Inflammatory macrophage treated with lipopolysaccharide for 1 hour (primary cell): ENCODE measurements at places on chromosomes 6 and 20.

DNA sequence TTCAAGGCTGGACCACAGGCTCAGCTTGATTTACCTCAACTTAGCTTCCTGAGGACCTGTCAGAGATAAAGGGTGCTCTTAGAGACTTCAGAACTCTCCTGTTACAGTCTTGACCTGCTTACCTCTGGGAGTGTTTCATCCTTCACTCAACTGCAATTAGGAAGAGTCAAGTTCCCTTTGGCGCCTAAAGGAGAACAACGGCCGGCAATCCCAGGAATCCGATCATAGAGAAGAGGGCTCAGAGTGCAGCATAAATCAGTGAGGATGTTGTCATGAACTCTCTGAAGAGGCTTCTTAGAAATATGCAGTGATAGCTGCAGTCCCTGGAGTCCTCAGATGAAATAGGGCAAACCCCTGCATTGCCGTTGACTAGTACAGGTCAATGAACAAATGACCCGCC lies 36.4 kb downstream of the LYRM2 start:
- DNase-seq, result no peak

- DNase-seq, result no peak
Measured at GRCh38 chr6:48073976-48074767, 36.8 kb downstream of the PTCHD4 start.

DNA sequence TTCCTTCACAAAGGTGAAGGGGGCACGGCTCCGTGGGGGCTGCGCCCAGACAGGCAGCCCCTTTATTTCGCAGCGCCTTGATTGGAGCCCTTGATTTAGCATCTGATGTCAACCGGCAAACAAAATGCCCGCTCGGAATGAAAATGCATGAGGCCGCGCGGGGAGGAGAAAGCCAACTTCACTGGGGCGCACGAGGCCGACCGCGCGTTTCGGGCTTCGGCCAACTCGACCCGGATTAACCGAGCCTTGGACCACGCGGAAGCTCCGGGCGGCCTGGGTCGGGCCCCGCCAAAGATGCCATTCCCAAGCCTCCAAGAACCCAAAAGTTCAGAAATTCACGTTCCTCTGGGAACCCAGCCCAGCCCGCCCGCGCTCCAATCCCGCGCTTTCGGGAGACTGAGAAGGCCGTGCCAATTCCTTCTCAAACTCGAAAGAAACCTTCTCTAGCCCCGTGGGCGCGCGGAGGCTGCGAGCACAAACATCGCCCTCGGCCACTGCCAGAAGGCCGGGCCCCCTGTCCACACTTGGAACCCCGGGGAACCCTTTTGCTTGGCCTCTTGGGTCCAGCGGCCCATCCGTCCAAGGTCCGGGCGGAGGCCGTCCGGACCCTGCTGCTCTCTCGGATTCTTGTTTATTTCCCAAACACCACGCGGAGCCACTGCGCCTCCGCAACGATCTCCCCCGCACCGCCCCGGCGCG lies 879 bp upstream of the INSM1 start:
- no peak for DNase-seq

GRCh38 chr20:37356387-37356786 lies 10.4 kb downstream of the SRC start:
- DNase-seq, result peak; percentile 67

GRCh38 chr20:454951-455350 lies 7.4 kb downstream of the TBC1D20 start:
- no peak for DNase-seq

DNA sequence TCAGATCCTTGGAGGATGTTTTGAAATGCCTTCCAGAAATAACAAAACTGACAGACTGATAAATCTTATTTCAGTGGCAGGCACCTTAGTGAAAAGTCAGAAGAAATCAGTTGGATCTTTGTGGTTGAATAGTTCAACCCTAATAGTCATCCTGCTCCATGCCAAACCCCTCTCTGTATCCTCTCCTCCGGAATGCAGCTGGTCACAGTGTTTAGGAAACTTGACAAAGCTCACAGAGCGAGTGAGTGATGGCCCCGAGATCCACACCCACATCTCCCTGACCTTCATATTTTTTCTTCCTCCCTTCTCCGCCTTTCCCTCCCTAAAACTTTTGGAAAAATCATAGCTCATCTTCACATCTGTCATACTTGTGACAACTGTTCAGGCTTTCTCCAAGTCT lies 464.8 kb upstream of the CDH4 start:
- no peak for DNase-seq

GRCh38 chr6:28817808-28818145 lies 106.0 kb downstream of the TRIM27 start:
- DNase-seq, result no peak

- DNase-seq, result no peak
Measured at GRCh38 chr20:40692240-40693011, 3.4 kb upstream of the MAFB start.

- DNase-seq, result no peak
Measured at GRCh38 chr6:73898599-73898998, 202.6 kb downstream of the CD109 start.

GRCh38 chr20:57505979-57506378 lies 19.0 kb downstream of the CTCFL start:
- DNase-seq, result no peak

DNA sequence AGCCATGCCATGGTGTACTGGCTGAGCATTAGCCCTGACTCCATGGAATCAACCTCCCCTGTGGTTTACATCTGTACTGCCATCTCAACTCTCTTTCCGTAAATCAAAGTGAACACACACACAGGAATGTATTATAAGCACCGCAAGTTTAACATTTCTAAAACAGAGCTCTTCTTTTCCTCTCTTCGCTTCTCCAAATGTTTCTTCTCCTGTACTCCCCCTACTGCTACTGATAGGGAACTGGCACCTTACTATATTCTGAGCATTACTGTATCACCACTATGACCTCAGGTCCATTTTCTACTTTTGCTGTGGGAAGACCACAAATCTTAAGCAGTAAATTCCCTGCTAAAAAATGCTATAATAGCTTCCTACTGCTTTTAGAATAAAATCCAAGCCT lies 101.2 kb downstream of the NUS1 start:
- DNase-seq, result peak; percentile 5

DNA sequence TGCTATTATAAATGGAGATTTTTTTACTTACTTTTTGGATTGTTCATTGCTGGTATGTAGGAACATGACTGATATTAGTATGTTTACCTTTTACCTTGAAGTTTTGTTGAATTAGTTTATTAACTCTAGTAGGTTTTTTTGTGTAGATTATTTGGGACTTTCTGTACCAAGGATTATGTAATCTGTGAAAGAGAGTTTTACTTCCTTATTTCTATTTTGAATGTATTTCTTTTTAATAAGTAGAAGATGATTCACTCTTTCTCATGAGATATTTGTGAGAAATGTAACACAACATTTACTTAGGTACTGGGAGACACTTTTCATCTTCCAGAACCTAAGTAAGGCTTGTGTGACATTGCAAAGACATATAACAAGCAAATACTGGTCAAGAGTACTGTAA lies 473.9 kb upstream of the HS3ST5 start:
- DNase-seq, result no peak

DNA sequence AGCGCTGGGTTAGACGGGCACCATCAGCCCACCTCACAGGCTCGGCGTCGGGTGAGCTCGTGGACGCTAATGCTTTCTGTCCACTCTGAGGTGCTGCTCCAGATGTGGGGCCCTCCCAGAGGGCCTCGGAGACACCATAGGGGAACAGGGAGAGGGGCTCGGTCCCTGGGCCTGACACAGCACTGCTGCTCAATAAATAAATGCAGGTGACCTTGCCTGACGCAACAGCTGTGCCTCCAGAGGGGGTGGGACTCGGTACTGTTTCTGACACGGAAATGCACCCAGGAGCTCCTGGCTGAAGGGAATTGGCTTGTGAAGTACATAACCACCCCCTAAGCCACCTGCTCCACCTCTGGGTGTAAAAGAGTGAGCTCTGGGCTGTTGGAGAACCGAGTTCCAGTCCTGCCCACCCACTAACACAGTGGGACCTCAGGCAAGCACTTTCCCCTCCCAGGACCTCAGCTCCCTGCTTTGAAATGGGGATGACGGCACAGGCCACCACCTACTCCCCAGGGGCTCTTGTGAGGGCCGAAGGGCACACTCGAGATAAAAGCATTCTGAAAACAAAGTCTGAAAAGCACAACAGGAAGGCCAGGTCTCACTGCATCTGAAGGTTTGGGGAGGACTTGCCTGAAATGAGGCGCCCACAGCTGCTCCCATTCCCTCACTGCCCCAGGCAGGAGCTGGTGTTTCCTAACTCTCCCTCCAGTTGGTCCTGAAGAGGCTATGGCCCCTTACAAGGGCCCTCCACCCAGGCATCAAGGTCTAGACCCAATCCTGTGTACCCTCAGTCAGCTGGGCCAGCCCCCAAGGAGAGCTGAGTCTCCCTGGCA lies 6.7 kb downstream of the KCNK15 start:
- no peak for DNase-seq

DNA sequence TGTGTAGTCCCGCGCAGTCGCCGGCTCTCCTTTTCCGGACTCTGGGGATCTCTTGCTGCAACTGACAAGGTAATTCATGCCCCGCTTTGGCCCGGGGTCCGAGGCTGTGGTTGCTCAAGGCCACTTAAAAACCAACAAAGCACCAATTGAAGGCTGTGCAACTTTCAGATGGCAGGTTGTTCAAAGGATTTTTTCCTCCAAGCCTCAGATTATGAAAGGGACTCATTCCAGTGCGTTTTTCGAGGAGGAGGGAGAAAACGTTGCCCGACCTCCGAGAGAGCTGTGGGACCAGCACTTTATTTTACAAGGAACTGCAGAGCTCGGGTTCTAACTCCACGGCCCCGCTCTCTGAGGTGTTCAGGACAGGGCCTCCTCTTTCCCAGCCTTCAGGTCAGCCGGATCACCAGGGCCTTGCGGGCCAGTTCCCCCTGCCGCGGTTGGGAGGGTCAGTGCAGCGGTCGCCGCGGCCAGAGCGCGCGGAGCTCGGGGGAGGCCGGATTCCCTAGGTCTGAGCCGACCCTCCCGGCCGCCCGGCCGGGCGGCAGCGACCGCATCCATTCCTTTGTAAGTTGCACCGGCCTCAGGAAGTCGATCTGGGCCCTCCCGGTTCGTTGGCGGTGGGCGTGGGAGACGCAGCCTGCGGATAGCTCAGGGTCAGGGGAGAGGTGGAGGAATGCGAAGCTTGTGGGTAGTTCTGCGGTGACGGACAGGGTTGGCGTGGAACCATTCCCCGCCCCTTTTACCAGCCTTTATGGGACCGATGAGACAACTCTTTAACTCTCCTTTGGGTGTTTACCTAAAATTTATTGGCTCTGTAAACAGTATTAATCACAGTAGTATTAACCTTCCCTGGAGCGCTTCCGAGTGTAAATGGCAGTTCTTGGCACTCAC lies 1.6 kb downstream of the UTRN start:
- peak; percentile 59 for DNase-seq

DNA sequence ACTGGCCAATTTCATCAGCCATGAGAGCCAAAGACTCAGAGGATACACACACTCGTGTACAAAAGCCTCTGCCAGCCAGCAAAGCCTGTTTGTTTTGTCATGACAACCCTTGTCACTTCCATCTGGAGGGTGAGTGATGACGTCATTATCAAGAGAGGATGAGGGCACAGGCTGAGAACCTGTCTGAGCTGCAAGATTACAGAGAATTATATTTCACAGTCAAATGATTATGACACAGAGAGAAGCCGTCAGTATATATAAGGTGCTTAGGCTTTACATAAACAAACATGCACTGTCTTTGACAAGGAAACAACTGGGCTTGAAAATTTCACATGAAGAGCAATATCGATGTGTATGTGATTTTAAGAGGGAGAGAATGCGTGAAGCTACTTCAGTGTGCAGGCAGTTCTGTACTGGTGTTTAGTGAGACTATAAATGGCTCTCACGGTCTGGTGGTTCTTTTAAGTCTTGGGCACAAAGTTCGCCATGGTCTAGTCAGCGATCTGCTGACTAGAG lies 36.5 kb upstream of the BCLAF1 start:
- DNase-seq, result peak; percentile 2

DNA sequence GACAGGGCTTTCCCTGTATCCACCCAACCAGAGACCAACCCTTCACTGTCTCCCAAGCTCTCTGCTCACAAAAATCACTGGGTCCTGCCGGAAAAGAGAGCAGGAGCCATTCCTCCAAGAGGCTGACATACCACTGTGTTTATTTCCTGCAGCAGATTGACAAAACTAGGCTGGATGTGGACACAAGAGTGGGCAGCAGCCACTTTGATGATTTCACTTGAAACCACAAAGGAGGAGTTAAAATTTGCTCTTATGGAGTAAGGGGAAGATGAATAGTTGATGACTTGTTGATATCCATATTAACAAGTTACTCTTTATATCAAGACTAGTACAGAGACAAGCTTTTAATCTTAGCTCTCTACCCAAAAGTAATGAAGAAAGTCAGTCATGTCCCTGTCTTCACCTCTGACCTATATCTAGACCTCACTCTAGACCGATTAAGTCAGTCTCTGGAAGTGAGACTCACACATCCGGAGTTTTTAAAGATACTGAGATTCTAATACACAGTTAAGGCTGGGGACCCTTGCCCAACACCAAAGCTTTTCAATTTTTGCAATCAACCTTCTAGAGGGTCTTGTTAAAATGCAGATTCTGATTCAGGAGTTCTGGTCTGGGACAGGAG lies 73.8 kb downstream of the SCML4 start:
- DNase-seq, result peak; percentile 33

GRCh38 chr6:2749969-2750600 lies 637 bp downstream of the MYLK4 start:
- peak; percentile 96 for DNase-seq

DNA sequence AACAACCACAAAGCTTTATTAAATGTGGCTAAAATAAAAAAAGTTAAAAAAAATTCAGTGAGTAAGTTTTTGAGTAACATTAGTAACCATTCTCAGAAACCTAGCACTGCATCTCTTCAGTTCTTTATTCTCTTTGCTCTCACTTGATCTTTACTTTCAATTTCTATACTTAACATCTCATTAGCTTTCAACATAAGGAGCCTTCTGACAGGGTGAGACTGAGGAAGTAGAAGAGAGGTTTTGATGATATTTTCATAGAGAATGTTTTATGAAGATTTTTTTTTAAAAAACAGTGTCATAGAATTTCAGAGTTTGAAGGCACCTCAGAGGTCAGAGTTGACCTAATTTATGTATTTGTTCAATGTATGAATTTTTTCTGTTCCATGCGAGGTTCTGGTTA lies 60.8 kb downstream of the FAM83B start:
- no peak for DNase-seq

- no peak for DNase-seq
Measured at GRCh38 chr6:22049002-22049401, 247.8 kb downstream of the PRL start.

DNA sequence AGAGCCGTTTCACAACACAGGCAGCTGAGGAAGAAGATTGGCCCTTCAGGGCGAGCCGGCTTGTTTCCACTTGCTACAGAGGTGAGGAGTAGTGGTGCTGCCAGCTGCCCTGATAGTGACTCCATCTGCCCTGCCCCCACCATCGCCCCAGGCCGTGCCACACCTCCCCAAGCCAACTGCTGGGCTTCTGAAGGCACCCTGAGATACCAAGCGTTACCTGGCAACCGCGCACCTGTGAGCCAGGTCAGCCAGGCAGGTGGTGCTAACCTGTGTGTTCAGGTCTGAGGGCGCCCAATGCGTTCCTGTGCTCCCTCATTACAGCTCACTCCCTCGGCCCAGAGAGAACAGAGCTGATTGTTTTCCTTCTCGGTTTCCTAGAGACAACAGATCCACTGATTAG lies 299.1 kb upstream of the ID4 start:
- no peak for DNase-seq

- no peak for DNase-seq
Measured at GRCh38 chr6:11155589-11155988, 44.1 kb upstream of the ERVFRD-1 start.

GRCh38 chr20:63468421-63468820 lies 4.0 kb downstream of the KCNQ2 start:
- no peak for DNase-seq
